ENCODE measurements at places on chromosomes 5 and 9.

DNA sequence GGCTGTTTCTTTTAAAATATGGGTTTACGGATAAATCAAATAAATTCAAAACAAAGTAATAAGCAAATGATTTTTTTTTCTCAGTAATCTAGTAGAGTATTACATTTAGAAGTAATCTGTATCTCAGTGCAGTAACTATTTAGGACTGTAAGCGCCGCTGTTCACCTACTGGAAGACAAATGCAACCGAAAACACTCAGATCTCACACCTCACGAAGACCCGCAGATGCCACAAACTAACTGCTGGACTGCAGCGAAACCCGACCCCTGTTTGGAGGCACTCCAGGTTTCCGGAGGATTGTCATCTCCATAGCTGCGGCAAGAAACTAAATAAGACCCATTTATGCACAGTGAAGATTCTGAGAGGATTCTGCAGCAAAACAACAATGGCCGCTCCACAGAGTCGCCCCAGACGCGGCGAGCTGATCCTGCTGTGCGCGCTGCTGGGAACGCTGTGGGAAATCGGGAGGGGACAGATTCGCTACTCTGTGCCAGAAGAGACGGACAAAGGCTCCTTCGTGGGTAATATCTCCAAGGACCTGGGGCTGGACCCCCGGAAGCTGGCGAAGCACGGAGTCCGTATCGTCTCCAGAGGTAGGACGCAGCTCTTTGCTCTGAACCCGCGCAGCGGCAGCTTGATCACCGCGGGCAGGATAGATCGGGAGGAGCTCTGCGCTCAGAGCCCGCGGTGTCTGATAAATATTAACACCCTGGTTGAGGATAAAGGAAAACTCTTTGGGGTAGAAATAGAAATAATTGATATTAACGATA is at the start of gene PCDHGA8:
TSS of gene PCDHGA8 (plus strand) at position 205 of the 770 bp plus-strand sequence. CDS start at position 386, 181 bp downstream.
- peak; percentile 26 for DNase-seq

DNA sequence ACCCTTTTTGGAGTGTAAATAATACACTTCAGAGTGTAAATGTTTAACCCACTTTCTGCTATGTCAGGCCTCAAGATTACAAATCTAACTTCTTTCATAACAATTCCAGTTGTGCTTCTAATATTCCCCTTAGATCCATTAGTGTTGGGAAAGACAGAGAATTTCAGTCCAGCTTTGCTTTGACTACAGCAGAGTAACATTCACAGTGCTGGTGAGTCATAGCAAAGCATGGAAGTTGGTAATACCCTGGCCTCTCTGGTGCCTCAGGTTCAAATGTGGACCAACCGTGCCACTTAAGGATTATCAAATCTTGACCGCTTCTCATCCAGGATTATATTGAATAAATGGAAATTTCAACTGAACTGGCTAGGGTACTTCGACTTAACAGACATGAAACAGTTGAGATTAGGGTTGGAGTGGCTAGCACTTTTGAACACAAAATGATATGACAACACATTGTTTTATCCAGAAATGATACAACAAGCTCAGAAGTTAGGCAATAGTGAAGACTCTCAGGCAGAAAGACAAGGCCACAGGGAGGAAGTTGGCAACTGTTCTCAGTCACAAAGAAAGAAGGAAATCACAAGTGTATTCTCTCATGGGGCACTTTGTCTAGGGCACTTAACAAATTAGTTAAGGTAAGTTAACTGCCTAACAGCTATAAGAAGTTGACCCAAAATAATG is 24.4 kb upstream of the RASA1 start:
- peak; percentile 63 for DNase-seq

GRCh38 chr9:122228568-122229484 is at the start of gene LHX6:
TSS of gene LHX6 (minus strand) at chr9:122228957. CDS start at chr9:122228740, 217 bp downstream.
- peak; percentile 36 for DNase-seq

GRCh38 chr9:130320723-130321481 is 55.3 kb downstream of the HMCN2 start:
- DNase-seq = no peak

DNA sequence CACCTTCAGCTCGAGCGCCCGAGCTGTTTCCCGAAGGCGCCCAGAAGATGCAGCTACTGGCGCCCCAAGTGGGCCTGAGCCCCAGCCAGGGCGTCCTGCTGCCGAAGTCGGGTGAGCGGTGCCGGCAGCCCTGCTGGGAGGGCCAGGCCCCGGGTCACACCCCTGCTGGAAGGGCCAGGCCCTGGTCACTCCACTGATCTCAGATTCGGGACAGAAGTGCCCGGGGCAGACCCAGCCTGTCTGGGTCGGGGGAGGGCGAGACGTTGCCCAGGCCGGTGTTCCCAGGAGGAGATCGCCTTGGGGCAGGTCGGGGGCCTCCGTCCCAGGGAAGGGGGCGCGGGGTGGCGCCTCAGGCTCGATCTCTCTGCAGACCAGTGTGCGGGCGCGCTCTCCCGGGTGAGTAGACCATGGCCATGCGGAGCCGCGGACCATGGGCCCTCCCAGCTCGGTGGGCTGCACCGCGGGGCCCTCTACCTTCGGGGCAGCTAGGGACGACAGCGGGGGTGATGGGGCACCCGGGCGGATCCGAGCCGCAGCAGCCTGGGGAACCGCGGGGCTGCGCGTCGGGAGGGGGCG is 2.3 kb downstream of the LCNL1 start:
- no peak for DNase-seq

GRCh38 chr5:119011186-119011585 is 22.8 kb upstream of the DTWD2 start:
- DNase-seq = no peak

- peak; percentile 82 for DNase-seq
These were observed 1.8 kb downstream of the MARCHF6 start for GRCh38 chr5:10355071-10355889.

- no peak for DNase-seq
These were observed 26.2 kb downstream of the CEMIP2 start for GRCh38 chr9:71741926-71742648.

Measured in fibroblast of upper back skin (primary cell).